ENCODE measurements at places on chromosomes 1 and 21. TPM values are rescaled to one million over a fixed set of nuclear protein-coding genes. Genes with fewer than 3 reads are reported as not detected.

DIO1 gene
- not detected for total RNA-seq

MATN1 gene
- total RNA-seq = not detected

SERPINC1 gene
- not detected for total RNA-seq

ZNF695 gene
- 1.2 TPM for total RNA-seq

CNR2 gene
- total RNA-seq = not detected

KRTAP19-1 gene
- total RNA-seq = not detected

DMBX1 gene
- not detected for total RNA-seq

GBP5 gene
- total RNA-seq = not detected

IFNGR2 gene
- total RNA-seq = 65.4 TPM

S1PR1 gene
- 14.7 TPM for total RNA-seq

LCE3D gene
- total RNA-seq = not detected

MTARC1 gene
- 1.8 TPM for total RNA-seq

CFAP107 gene
- not detected for total RNA-seq

RIMKLA gene
- not detected for total RNA-seq

TAGLN2 gene
- total RNA-seq = 578 TPM

RNU1-4 gene
- not detected for total RNA-seq

Measured in myometrial cell (primary cell).